ENCODE measurements at places on chromosomes 2 and 18. TPM values are rescaled to one million over a fixed set of nuclear protein-coding genes. Genes with fewer than 3 reads are reported as not detected.

GRCh38 chr2:42965196-42965595 is 172.8 kb upstream of the HAAO start:
- peak; percentile 31 for DNase-seq

DNA sequence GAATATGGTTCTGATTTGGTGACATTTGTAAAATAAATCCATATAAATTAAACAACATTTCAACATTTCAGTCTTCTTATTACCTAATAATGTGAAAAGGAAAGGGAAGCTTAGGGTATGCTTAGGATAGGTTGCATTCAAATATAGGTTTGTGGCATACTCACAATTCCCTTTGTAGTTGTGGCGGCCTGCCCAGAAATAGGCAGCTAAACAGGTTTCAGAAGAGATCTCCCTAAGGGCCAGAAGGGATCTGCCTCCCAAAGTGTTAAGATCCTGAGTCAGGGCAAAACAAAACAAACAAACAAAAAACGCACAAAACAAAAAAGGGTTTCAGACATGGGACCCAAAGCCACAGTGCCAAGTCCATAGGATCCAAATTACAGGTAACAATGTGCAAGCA is 41.4 kb upstream of the TCF7L1 start:
- no peak for DNase-seq

DNA sequence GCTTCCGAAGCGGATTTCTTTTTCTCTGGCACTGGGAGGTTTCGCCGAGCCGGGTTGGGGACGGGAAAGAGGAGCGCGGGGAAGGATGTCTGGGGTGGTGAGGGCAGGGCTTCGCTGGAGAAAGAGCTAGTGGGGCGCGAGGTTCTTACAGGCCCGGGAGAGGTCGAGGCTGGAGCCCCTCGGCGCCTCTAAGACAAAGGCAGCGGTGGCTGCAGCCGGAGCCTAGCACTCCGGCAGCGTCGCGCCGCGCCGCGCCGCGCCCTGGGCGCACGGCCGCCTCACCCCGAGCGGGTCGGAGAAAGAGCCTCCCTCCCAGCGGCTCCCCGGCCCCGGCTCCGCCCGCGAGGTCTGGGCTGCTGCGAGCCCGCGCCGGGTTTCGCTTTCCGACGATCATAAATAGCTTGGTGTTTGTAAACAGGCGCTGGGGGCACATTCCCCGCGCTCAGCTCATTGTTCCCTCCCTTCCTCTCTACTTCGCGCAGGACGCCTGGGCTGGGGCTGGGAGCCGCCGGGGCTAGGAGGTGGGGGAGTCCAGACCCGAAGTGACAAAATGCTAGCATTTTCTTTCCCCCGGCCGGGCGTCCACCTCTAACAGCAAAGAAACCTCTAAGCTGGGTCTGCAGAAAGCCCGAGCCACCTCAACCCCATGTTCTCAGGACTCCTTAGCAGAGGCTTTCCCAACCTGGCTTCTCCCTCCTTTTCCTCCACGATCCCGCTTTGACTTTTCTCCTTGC is 813 bp upstream of the MEIS1 start:
- DNase-seq, result peak; percentile 72

The ATP6V1B1 gene
- total RNA-seq, result not detected

DNA sequence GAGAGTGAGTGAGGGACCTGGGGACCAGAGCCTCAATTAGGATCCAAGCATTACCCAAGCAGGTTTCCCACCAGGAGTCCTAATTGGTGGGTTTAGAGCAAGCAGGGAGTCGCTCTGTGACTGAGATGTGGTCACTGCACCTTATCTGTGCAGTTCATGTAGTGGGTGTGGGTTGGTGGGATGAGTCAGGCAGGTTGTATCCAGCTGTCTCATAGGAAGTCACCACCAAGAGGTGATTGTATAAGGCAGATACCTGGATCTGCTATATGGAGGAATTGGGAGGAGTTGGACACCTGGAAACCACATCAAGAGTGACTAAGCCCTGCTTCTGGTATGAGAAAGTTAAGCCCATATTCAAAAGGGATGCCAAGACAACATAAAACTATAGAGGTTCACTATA is 106.8 kb downstream of the ARHGAP28 start:
- no peak for DNase-seq

The TMEM178A gene
- not detected for total RNA-seq

The MDH1B gene
- 11.4 TPM for total RNA-seq

DNA sequence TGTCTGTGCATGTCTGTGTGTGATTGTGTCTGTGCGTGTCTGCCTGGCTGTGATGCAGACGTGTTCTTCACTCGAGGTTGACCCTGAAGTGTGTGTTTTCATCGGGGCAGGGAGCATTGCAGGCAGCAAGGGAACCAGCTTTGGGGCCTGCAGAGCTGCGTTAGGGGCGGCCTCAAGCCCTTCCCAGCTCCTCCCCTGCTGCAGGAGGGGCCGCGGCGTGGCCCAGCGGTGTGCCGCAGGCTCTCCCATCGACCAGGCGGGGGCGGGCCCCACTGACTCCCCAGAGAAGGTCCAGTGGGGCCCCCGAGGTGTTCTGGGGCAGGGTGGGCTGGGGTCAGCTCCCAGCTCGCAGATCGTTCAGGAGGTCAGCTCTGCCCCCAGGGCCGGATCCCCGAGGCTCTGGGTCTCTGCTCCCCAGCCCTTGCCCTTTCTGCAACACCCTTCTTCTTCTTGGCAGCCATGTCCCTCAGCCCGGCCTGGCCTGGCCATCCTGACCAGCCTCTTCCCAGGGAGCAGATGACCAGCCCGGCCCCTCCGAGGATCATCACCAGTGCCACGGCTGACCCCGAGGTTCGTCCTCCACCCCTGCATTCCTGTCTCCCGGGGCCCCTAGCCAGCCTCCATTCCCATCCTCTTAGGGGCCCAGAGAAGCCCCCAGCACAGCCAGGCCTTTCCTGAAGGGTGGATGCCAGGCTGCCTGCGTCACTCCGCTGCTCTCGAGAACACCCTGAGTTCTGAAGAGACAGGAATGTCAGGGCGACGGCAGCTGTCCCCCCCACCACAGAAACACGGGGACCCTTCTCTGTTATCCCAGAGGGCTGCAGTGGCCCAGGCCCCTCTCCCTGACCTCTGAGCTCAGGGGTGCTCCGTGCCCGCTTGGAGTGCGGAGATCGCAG is 11.1 kb upstream of the KLHL30 start:
- no peak for DNase-seq

DNA sequence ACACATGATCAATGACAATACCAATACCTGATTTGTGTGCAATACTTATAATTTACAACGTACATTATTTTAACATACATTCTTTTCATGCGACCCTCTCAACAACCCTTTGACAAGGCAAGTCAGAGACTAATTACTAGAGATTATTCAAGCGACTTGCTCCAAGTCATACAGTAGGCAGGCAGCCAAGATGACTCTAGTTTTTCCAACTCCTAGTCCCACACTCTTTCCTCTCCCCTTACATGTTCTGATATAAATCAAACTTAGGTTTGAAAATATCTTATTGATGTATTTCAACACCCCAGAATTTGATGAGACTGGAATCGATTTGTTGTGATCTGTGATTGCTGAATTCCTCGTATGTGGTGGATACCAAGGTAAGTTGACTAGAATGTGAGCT is 8.0 kb upstream of the CYP27C1 start:
- no peak for DNase-seq

The SIX3 gene
- not detected for total RNA-seq

DNA sequence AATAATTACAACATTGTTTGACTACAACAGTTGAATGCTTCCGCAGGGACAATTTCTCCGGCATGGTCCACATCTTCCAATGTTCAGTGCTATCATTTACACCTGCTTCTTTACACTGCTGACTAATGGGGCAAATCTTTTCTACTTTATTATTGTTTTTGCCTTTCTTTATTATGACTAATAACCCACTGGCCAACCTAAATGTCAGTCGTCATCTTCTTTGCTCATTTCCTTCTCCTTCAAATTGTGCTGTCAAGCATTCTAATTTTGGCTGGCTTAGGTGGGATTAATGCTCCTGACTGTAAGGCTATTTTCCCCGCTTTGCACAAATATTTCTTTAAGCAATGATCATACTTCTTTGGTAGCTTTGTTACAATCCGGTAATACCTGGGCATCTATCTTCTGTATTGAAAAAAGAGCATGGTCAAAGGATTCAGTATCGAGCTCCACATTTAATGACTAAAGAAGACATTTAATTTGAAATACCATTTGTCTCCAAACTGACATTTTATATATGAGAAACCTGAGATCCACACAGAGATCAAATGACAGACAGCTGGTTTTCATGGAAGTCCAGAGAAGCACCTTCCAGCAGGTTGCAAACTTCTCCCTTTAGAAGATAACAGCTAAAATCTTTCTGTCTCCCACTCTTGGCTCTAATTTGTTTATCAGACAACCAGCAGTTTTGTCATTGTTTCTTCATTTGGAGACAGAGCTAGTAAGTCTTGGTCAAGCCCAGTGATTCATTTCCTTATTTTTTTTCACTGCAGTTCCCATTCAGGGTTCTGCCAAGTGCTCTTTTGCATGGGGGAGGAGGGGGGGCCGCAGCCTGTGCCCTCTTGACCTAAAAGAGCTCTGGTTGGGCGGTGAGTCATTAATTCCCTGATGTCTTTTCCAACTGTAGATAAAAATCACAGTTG is 132.9 kb downstream of the SOCS6 start:
- DNase-seq, result peak; percentile 90

- DNase-seq, result no peak
Measured at GRCh38 chr2:10080536-10081304, 509 bp upstream of the CYS1 start.

The MYO3B gene
- total RNA-seq, result not detected

- DNase-seq, result no peak
Measured at GRCh38 chr18:57273194-57273593, 79.2 kb upstream of the ST8SIA3 start.

DNA sequence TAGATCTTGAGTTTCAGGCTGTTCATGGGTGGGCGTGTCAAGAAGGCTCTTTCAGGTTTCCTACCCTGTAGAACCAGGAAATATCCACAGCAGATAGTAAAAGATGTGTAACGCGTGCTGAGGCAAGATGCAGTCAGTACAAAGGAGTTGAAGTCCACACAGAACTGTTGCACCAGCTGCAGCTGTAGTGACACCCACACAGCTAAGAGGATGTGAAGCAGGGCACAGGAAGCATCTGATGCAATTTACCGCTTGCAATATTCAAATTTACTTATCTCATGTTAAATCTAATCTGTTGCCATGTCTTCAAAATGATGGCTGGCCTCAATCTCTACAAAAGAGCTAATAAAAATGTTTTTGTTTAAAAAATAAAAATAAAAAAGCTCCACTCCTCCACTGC is 132.8 kb downstream of the ARHGAP15 start:
- no peak for DNase-seq

GRCh38 chr2:24418166-24418841 is 58.0 kb upstream of the ITSN2 start:
- no peak for DNase-seq

DNA sequence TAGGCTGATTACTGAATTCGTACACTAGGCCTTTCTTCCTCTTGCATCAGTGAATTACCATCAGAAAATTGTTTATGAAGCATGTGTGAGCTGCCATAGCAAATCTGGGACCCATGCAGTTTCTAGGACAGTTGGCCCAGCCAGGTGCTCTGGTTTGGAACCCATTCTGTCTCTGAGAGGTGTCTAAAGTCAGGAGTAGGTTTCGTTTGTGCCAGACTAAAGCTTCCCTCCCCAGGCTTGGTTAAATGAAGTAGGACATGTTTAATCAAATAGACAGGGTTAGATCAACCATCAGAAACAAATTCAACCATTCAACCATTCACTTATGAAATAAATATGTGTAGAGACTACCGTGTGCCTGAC is 176.9 kb downstream of the ALPK2 start:
- no peak for DNase-seq

The NYAP2 gene
- not detected for total RNA-seq

GRCh38 chr2:143847257-143847656 is 672.7 kb downstream of the ZEB2 start:
- DNase-seq, result no peak
